ENCODE measurements at places on chromosomes 6 and 20.
A peak's percentile ranks its signal among the peaks of the same experiment; 100 is the strongest.

GRCh38 chr6:55868771-55869479 is 6.5 kb downstream of the BMP5 start:
- DNase-seq: no peak

- DNase-seq: no peak
Observed at GRCh38 chr6:133891149-133891926, 2.4 kb downstream of the TCF21 start.

- no peak for DNase-seq
Observed at GRCh38 chr6:45174045-45174444, 154.1 kb upstream of the RUNX2 start.

DNA sequence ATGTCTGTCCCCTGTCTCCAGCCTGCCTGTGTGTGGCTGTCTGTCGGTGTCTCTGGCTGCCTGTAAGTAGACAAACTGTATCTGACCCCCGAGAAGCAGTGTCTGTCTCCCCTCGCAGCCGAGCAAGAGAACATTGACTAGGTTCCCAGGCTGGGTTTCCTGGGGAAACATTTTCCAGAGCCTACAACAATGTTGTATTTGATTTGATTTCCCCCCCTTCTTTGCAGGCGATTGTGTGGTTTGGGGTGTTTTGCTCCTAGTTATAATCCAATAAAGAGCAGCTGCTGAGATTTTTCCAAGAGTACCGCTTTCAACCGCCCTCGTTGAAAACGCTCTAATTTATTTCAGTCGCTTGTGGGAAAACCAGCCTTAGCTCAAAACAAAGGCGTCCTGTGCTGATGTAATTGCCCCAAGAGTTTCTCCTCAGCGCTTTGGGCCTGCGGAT is 92.6 kb downstream of the CDC5L start:
- no peak for DNase-seq

GRCh38 chr6:37102299-37103168 is 67.4 kb upstream of the PIM1 start:
- peak; percentile 76 for DNase-seq

- DNase-seq: peak; percentile 51
Observed at GRCh38 chr6:53986165-53986720, 125.0 kb upstream of the MLIP start.

- DNase-seq: no peak
Observed at GRCh38 chr6:151091571-151091970, 148.2 kb upstream of the AKAP12 start.

DNA sequence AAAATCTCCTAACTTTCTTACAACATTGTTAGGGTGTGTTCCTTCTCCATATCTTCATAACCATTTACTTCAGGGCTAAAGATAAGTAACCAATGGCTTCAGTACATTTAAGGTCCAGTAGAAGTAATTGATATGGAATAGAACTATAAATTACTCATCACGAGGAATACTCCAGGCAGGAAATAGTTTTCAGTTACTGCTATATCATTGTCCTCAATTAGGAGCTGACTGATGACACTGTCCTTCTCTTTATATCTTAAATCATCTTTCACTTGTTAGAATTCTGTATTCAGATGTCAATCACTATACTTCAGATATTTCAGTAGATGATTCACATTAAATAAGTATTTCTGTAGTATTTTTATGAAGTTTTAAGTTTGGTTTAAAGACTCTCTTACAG is 88.4 kb downstream of the COL19A1 start:
- DNase-seq: no peak

DNA sequence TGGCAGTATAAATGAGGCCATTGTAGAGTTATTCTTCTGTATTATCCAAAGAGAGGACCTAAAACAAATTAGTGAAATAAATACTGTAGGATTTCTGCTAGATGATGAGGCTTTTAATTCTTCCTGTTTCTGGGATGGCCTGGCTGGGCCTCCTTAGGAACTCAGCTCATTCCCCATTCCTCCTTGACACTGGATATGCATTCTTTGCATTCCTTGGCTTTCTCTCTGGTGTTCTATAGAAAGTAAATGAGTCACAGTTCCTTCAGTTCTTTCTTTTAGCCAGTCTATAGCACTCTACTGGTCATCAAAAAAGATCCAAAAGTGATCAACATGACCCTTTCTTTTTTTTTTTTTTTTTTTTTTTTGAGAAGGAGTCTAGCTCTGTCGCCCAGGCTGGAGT is 8.6 kb downstream of the OR10C1 start:
- DNase-seq: no peak

- no peak for DNase-seq
Observed at GRCh38 chr6:17292600-17293133, 11.5 kb downstream of the RBM24 start.

DNA sequence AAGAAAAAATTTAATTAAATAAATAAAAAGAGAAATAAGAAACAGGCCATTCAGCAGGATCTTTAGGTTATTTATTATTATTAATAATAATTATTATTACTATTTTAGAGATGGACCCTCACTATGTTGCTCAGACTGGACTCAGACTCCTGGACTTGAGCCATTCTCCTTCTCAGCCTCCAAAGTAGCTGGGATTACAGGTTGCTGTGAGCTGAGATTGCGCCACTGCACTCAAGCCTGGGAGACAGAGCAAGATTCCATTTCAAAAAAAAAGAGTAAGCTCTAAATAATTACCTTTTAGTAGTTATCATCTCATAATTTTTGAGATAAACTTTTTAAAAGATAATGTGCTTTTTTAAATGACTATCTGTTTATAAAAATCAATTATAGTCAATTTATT is 1102.8 kb upstream of the GJE1 start:
- no peak for DNase-seq

DNA sequence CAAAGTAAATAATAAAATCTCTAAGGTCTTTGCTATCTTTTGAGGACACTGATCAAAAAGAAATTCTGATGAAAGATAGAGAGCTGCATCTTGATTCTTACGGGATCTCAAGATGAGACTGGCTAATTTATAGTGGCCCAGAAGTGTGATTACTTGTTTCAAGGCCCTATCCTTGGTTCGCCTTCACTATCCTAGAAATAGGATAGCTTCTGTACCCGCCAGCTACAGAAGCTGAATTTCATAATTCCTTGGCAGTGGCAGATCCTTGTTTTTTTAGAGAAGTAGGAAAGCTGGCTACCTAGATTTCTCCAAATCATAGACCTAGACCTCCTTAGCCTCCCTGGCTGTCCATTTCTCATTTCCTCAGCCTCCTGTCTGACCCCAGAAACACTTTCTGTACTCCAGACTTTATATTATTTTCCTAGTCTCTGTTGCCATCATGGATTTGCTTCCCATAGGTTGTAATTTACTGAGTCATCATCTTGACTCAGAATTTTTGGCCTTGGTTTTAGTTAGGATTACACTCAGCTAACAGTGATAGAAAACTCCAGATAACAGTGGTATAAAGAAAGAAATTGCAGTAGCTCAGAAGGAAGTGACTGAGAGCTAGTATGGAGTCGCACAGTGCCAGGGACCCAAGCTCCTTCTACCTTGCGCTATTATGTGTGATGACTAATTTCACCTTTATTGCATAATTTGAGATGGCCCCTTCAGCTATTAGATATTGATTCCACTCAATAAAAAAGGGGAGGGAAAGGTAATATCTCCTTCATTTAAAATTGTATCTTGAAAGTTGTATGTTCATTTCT is 27.7 kb downstream of the PHF3 start:
- no peak for DNase-seq

DNA sequence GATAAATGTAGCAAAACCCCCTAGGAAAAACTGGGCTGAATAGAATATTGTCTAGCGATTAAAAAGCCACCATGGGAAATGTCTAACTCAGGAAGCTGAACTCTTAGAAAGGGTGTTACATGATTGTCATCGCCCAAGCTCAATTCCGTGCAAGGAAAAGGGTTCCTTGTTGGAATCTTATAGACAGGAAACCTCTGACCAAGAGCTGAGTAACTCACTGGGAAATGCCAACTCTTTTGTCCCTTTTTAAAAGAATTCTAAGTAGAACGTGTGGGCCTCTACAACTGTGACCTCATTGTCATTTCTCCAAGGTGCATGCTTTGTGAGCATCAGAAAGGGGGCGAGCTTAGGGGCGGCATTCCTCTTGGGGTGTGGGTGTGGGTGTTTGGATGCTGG is 88.1 kb downstream of the SYNJ2 start:
- no peak for DNase-seq

DNA sequence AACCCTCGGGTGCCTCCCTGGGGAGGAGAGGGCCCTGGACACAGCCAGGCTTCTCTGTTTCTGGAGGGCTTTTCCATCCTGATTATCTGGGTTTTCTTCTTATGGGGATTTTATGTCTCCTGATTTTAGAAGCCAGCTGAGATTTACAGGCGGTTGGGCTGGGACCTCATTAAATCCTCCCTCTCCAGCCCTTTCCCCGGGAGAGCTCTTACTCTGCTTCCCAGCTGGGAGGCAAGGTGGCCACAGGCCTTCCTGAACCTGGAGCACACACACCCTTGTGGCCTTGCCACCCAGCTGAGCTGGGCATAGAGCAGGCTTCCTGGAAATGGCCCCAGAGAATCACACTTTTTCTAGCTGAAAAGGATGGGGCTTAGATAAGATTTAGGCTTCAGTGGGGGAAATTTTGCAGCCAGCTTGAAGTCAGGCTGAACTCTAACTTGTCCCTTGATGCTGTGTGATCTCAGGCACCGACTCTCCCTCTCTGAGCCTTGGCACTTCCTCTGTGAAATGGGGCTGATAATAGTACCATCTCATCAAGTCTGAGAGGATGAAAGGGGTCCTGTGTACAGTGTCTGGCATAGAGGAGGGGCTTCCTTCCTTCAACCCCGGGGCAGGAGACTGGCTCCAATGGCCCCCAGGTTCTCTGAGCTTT is 16.6 kb downstream of the VSTM2L start:
- DNase-seq: no peak

DNA sequence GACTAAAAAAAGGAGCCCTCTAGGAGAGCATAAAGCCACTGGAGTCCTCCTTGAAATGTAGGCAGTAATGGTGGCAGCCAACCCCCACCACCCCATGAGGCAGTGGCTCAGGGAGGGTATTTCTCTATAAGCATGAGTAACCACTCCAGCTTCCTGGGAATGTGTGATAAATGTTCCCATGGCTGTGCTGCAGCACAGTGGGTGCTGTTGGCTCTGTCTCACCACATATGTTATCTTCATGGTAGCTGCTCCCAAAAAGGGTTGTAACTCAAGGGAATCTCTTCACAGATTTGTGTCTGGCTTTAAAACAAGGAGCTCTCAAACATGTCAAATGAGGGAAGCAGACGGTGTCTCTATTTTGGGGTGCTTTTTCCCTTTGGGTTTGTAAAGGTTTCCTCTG is 7.5 kb upstream of the PHACTR1 start:
- DNase-seq: no peak

DNA sequence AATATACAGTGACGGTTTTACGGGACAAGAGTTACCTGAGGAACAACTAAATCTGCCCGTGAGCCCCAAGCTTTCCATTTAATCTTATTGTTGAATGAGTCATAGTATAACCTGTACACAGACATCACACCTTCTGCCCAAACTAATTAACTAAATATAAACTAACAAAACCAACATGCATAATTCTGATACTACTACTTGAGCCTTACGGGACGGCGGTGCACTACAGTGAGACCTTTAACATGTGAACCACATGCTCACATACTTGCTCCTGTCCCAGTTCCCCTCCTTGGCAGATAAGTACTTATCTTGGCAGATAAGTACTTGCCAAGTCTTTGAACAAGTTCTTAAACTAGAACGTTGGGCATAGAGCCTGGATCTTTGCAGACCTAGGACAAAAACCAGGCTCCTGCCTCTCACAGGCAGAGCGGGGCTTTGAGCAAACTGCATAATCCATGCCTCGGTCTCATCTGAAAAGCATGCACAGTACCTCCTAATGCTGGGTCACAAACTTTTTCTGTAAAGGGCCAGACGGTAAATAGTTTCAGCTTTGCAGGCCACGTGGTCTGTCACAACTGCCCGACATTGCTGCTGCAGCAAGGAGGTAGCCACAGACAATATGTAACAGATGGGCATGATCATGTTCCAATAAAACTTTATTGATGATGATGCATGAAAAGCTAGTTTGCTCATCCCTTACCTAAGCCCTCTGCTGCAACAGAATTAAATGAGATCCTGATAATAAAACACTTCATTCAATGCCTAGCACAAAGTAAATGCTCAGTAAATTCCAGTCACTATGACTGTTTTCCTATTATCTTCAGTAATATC is 23.0 kb downstream of the ZNF217 start:
- no peak for DNase-seq

- no peak for DNase-seq
Observed at GRCh38 chr20:18156045-18156444, 18.4 kb downstream of the KAT14 start.

DNA sequence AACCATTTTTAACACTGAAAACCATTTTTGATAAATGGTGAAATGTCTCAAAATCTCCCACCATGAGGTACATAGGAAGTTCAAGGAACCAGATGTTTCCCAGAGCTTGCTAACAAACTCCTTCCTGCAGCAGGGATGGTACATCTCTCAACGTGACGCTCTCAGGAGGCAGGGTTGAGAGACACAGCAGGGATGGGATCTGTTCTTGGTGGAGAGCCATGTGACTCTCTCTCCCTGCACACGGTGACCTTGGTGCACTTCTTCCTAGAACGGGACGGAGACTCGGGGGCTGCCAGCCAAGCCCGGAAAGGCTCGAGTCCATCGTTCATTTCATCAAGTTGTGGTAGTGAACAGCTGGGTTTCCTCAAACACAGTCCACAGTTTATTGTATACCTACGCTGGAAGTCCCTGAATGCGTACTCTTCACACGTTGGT is 94.2 kb downstream of the FAM50B start:
- DNase-seq: peak; percentile 56

- DNase-seq: no peak
Observed at GRCh38 chr6:79737172-79737571, 106.0 kb downstream of the SH3BGRL2 start.

DNA sequence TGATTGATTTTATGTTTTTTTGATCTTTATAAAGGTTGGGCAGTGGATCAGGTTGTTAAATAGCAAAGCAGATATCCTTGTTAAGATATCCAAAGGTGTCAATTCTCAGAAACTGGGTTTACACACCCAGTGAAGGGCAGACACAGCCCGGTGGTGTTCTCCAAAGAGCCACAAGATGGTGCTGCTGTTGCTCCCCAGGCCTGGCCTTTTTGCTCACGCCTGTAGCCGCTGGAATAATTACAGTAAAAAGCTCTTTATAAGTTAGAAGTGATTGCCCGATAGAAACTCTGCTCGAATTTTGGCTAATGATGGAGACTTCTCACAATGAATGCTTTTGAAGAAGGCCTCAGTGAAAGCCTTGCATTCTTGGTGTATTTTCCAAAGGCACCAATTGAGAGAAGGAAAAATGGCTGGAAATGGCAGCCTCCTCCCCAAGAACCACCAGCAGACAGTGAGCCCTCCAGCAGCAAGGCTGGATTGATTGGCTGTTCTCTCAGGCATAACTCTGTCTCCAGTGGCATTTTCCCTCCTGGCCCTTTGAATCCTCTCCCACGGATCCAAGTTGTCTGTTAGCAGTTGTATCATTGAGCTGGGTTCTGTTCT is 120.5 kb upstream of the CHD6 start:
- DNase-seq: peak; percentile 2
